ENCODE measurements at places on chromosomes 2 and 18. TPM values are rescaled to one million over a fixed set of nuclear protein-coding genes. Genes with fewer than 3 reads are reported as not detected.

DNA sequence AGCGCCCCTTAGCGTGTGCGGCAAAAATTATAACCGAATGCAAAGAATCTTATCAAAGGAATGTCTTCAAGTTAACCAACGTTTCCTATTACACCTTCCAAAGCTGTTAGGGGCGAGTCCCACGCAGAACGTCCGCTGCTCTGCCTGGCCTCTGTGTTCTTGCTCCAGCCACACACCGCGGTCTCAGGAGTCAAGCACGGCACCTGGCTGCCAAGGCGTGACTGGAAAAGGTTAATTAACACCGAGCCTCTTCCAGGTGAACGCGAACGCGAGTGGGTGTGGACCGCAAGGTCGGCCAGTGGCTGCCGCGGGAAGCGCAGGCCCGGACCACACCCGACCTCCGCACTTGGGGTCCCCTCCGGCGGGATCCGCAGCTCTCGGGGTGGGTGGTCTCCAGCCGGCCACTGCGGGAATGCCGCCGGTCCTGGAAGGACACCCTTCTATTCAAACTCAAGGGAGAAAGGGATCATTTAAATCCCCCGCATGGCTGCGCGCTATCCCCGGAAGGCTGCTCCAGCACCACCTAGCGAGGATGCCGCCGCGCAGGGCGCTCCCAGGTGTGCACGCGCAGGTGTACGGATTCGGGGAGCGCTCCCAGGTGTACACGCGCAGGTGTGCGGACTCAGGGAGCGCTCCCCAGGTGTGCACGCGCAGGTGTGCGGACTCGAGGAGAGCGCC is 830 bp downstream of the CYB5A start:
- H3K36me3 ChIP-seq: no peaks in the 10 kb centered on the region
- peaks cover 46% of the 10 kb centered on the region for H3K4me1 ChIP-seq
- H3K27me3 ChIP-seq: no peaks in the 10 kb centered on the region
- peak; percentile 84 for DNase-seq
- peak overlapping the region; percentile 72 for H3K27ac ChIP-seq

DNA sequence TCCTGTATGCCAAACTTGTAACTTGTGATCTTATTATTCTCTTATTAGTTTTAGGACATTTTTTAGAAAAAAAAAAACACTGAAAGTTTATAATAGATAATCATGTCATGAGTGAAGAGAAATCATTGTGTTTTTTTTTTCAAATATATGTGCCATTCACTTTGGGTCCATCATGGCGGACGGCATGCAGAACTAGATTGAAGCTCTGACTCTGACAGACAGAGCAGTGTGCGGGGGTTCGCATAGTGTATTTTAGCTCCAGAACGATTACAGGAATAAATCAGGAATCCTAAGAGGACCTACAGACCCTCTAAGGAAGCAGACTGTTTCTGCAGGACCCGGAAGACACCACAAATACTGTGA is 484.4 kb upstream of the REG3G start:
- H3K27ac ChIP-seq: no peak overlapping the region
- no peaks in the 10 kb centered on the region for H3K4me1 ChIP-seq
- no peak overlapping the region for H3K4me3 ChIP-seq
- H3K36me3 ChIP-seq: no peaks in the 10 kb centered on the region
- no peak for DNase-seq
- H3K27me3 ChIP-seq: no peaks in the 10 kb centered on the region

DNA sequence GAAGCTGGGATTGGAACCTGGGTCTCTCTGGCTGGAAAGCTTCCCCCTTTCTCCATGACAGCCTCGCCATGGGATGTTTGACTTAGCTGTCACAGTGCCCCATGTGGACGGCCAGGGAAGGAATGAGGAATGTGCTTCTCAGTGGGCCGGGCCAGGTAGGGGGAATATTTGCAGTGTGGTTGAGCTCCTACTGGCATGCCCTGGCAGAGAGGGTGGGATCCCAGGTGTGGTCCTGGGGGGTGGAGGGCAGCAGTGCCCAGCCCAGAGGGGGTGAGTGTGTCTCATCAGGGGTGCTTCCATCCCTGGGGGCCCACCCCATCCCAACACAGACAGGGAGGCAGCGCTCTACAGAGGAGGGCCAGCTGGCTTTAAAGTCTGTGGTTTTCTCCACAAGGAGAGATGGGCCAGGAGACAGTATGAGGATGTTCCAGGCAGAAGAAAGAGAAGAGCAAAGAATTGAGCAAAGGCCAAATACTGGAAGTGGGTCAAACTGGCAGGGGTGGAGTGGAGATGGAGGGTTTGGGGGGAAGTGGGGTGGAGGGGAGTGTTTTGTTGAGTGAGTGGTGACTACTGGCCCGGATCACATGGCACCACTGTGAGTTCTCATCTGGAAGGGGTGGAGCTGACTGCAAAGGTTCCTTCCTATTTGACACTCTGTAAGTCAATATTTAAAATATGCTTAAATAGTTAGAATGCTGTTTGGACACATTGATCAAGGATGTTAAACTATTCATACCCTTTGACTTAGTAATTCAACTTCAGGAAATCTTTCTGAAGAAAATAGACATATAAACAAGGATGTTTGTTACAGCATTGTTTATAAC is 94.0 kb downstream of the MYCN start:
- no peak overlapping the region for H3K27ac ChIP-seq
- no peak for DNase-seq
- peaks cover 23% of the 10 kb centered on the region for H3K27me3 ChIP-seq
- no peaks in the 10 kb centered on the region for H3K4me1 ChIP-seq

- peak overlapping the region; percentile 75 for H3K27ac ChIP-seq
- H3K4me3 ChIP-seq: no peak overlapping the region
- no peaks in the 10 kb centered on the region for H3K27me3 ChIP-seq
- no peaks in the 10 kb centered on the region for H3K36me3 ChIP-seq
- peaks cover 60% of the 10 kb centered on the region for H3K4me1 ChIP-seq
Observed at GRCh38 chr2:230668939-230669303, 43.7 kb upstream of the CAB39 start.

The CCDC74B gene
- 0.57 TPM for polyA plus RNA-seq

GRCh38 chr18:14776801-14777200 is 28.8 kb downstream of the ANKRD30B start:
- no peak for DNase-seq
- no peaks in the 10 kb centered on the region for H3K36me3 ChIP-seq
- no peaks in the 10 kb centered on the region for H3K27me3 ChIP-seq
- H3K4me3 ChIP-seq: no peak overlapping the region
- no peaks in the 10 kb centered on the region for H3K4me1 ChIP-seq
- no peak overlapping the region for H3K27ac ChIP-seq

DNA sequence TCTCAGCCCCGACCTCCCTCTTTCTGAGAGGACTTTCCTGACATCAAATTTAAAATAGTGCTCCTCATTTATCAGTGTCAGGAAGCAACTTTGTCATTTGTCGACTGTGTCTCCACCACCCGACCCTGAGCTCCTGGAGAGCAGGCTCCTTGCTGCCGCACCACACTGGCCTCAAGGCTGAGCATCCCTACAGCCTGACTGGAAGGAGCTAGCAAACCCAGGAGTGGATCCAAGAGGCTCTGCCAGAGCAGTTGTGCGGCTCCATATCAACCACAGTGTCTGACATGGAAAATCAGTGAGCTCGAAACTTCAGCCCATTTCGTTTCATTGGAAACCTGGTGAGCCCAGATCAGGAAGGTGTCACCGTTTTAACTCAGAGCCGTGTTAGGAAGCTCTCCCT is 125.2 kb downstream of the PTGR3 start:
- no peak overlapping the region for H3K27ac ChIP-seq
- no peaks in the 10 kb centered on the region for H3K27me3 ChIP-seq
- H3K4me1 ChIP-seq: no peaks in the 10 kb centered on the region
- no peak overlapping the region for H3K4me3 ChIP-seq
- no peak for DNase-seq
- no peaks in the 10 kb centered on the region for H3K36me3 ChIP-seq

The MGAT4A gene
- 5.7 TPM for polyA plus RNA-seq

DNA sequence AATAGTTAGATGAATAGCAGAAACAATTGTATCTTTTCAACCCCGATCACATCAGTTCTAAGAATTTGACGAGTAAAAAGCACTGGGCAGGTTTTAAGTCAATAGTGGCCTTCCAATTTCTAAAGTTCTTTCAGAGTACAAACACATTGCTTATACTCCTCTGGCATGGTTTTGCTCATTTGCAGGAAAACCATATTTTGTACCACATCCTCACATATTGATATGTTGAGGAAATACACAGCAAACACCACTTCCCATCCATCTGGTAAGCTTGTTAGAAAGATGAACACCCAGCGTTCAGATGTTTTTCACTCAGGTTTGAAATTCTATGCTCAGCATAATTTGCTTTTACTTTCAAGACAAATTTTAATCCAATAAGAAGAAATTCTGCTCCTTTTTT is 344.6 kb upstream of the ACVR2A start:
- no peak for DNase-seq
- no peak overlapping the region for H3K27ac ChIP-seq
- no peaks in the 10 kb centered on the region for H3K27me3 ChIP-seq
- H3K4me1 ChIP-seq: no peaks in the 10 kb centered on the region
- H3K4me3 ChIP-seq: no peak overlapping the region

The MC4R gene
- polyA plus RNA-seq: 0.04 TPM

The HOXD10 gene
- polyA plus RNA-seq: 0.06 TPM

The LOXL3 gene
- polyA plus RNA-seq: 4.6 TPM

GRCh38 chr18:57154191-57154830 is 7.4 kb downstream of the BOD1L2 start:
- H3K27ac ChIP-seq: no peak overlapping the region
- H3K27me3 ChIP-seq: peaks cover 3% of the 10 kb centered on the region
- H3K4me1 ChIP-seq: peaks cover 16% of the 10 kb centered on the region
- DNase-seq: no peak
- H3K4me3 ChIP-seq: no peak overlapping the region
- H3K36me3 ChIP-seq: no peaks in the 10 kb centered on the region

The REG1B gene
- polyA plus RNA-seq: 0.57 TPM

The LRRTM1 gene
- not detected for polyA plus RNA-seq

DNA sequence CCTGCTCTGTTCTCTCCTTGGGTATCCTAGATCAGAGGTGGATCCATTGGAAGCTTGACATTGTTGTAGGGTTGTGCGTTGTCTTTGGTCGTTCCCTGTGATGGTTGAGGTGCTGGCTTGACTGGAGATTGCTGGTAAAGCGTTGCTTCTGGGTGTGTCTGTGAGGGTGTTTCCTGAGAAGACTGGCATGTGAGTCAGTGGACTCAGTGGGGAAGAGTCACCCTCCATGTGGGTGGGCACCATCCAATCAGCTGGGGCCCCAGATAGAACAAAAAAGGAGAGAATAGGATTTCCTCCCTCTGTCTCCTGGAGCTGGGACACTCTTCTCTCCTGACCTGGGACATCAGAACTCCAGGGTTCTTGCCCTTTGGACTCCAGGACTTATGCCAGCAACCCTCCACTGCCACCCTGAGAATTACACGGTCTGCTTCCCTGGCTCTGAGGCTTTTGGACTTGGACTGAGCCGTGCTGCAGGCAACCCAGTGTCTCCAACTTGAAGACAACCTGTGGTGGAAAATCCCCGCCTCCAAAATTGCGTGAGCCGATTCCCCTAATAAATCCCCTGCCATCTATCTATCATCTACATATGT is 14.8 kb upstream of the REEP1 start:
- H3K36me3 ChIP-seq: no peaks in the 10 kb centered on the region
- H3K27me3 ChIP-seq: no peaks in the 10 kb centered on the region
- no peaks in the 10 kb centered on the region for H3K4me1 ChIP-seq

The C1QL2 gene
- not detected for polyA plus RNA-seq

The SIX3 gene
- 0.03 TPM for polyA plus RNA-seq

- H3K27me3 ChIP-seq: no peaks in the 10 kb centered on the region
- DNase-seq: no peak
- no peaks in the 10 kb centered on the region for H3K4me1 ChIP-seq
Observed at GRCh38 chr2:234469251-234469845, 27.5 kb downstream of the ARL4C start.

The BAZ2B gene
- 8.6 TPM for polyA plus RNA-seq

The MYOM1 gene
- 6.2 TPM for polyA plus RNA-seq

- no peak overlapping the region for H3K4me3 ChIP-seq
- no peak for DNase-seq
- H3K27me3 ChIP-seq: no peaks in the 10 kb centered on the region
- no peak overlapping the region for H3K27ac ChIP-seq
Observed at GRCh38 chr2:51710222-51710621, 678.3 kb upstream of the NRXN1 start.

DNA sequence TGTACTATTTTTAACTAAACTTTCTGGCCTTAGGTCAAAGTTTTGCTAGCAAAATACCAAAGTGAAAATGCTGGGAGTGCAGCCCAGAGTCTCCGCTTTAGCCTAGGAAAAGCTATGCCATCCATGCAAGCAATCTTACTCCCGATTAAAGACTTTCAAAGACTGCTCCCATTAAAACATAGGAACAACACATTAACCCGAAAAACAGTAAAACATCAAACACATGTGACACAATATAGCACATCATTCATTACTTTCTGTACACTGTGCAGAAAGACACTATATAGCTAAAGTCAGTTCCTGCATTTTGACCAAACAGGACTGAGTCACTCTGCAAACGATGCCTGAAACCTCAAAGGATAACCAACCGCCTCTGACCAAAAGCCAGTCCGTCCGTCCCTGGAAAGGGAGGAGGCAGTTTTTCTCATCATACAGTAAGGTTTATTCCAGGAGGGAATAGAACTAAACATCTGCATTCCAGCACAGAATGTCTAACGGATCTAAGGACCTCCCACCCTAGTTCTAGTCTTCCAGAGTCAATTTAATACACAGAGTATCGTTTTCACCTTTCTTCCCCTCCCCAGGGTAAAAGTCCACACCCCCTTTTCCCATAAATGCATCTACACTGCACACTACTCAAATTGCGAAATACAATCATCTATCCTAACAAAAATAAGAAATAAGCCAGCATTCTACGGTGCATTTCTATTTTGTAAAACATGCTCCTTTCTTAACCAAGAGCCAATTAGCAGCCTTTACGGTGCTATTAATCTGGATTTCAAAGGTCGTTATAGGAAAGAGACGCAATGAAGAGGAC is 1.7 kb downstream of the ROCK2 start:
- DNase-seq: no peak
- H3K27ac ChIP-seq: peak overlapping the region; percentile 95
- H3K36me3 ChIP-seq: no peaks in the 10 kb centered on the region
- peak overlapping the region; percentile 81 for H3K4me3 ChIP-seq

DNA sequence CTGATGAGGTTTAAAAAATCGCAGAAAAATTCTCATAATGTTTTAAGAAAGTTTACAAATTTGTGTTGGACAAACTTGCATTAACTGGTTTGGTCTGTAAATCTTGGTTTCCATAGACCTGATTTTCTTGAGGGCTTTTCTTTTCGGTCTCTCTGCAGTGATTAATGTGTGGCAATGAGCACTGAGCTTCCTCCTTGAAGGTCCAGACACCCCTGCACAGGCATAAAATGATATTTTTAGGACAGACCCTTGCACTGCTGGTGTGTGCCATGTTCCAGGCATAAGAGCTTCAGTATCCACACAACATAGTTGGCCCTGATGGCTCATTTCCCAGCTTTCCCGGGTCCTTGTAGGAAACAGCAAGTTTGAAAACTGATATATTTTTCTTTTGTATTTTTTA is 33.7 kb downstream of the MRPL33 start:
- H3K4me3 ChIP-seq: no peak overlapping the region
- peaks cover 10% of the 10 kb centered on the region for H3K4me1 ChIP-seq
- H3K36me3 ChIP-seq: no peaks in the 10 kb centered on the region
- no peaks in the 10 kb centered on the region for H3K27me3 ChIP-seq
- H3K27ac ChIP-seq: no peak overlapping the region
- DNase-seq: no peak
